ENCODE measurements at places on chromosomes 1 and 21. TPM values are rescaled to one million over a fixed set of nuclear protein-coding genes. Genes with fewer than 3 reads are reported as not detected.

- no peak for DNase-seq
These were observed 9.9 kb downstream of the IBA57 start for GRCh38 chr1:228175316-228176023.

Gene CELA3A
- total RNA-seq, result not detected

Gene RNF186
- not detected for total RNA-seq

DNA sequence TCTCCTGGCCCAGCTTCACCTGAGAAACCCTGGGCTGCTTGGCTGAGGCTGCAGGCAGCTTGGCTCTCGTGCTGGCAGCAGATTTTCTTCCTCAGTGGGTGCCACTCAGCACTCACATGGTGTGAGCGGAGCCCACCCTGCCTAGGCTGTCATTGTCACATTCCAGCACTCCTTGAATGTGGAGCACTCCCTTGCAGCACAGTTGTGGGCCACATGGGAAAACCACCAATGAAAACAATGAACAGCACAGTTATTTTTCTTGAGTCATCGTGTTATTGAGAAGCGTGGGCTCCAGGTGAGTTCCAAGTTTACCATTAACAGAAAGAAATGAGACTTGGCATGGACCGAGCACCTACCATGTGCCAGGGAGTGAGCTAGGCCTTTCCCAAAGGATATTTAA is 27.2 kb upstream of the TRIM67 start:
- no peak for DNase-seq

Gene LCE1B
- 1.9 TPM for total RNA-seq
